ENCODE measurements at places on chromosomes 1 and 21. TPM values are rescaled to one million over a fixed set of nuclear protein-coding genes. Genes with fewer than 3 reads are reported as not detected.
A peak's percentile ranks its signal among the peaks of the same experiment; 100 is the strongest.

DNA sequence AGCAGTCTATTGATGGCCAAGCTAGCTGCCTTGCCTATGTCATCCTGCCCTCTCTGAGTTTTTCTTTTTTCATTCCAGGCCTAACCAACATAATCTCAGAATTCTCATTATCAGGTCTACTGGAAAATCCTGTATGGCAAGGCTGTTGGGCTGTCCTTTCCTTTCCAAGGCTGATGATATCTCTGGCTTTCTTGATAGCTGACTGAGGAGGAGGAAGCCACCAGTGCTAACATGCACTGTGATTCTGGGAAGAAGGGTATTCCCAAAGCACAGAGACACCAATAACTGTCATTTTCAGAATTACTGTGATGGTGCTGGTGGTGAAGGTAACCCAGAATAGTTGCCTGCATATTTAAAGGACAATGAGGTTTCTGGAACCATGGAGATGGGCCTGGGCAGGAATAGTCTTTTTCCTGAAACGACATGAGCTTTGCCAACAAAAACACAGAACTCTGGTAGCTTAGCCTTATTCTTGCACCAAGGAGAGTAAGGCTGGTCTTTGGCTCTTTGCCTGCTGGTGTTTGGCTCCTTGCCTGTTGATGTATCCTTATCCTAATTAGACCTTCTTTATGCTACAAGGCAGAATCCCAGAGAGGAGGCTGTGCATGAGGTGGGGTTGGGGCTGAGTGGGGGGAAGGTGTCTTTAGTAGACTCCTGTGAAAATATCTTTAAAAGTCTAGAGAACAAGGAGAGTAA lies 157.4 kb downstream of the TNFSF18 start:
- DNase-seq = no peak
- no peak overlapping the region for H3K27ac ChIP-seq
- H3K36me3 ChIP-seq = peaks cover 7% of the 10 kb centered on the region
- no peak overlapping the region for H3K4me3 ChIP-seq

The LCE2B gene
- total RNA-seq = not detected

- H3K4me3 ChIP-seq = peak overlapping the region; percentile 78
- H3K27ac ChIP-seq = no peak overlapping the region
- no peak for DNase-seq
- H3K27me3 ChIP-seq = no peaks in the 10 kb centered on the region
- no peaks in the 10 kb centered on the region for H3K36me3 ChIP-seq
Observed at GRCh38 chr21:32570456-32570855, 14.9 kb downstream of the TCP10L start.

The CD84 gene
- not detected for total RNA-seq

- no peak for DNase-seq
- no peaks in the 10 kb centered on the region for H3K27me3 ChIP-seq
- H3K36me3 ChIP-seq = no peaks in the 10 kb centered on the region
- no peak overlapping the region for H3K4me3 ChIP-seq
- no peak overlapping the region for H3K27ac ChIP-seq
- peaks cover 8% of the 10 kb centered on the region for H3K4me1 ChIP-seq
Observed at GRCh38 chr21:26810676-26811415, 34.4 kb downstream of the ADAMTS1 start.

DNA sequence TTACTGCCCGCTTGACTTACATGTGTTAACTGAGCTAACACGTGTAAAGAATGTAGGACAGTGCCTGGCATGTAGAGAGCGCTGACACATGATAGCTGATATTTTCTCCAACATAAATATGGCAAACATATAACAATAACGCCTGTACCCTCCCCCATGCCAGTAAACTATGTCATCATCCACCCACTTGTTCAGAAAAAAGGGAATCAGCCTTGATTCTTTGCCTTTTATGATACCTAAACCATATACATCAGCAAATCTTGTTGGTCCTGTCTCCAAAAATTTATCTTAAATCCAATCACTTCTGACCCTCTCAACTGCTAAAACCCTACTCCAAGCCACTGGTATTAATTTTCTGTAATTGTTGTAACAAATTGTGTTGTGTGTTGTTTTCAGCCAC lies 1.1 kb upstream of the ZNF692 start:
- H3K4me3 ChIP-seq = peak overlapping the region; percentile 90
- peaks cover 26% of the 10 kb centered on the region for H3K4me1 ChIP-seq
- peaks cover 52% of the 10 kb centered on the region for H3K36me3 ChIP-seq
- peak overlapping the region; percentile 88 for H3K27ac ChIP-seq
- H3K27me3 ChIP-seq = peaks cover 24% of the 10 kb centered on the region

The RGS16 gene
- total RNA-seq = 1.2 TPM

- H3K4me1 ChIP-seq = no peaks in the 10 kb centered on the region
- no peak overlapping the region for H3K27ac ChIP-seq
- no peak for DNase-seq
- no peak overlapping the region for H3K4me3 ChIP-seq
Observed at GRCh38 chr1:245361951-245362350, 207.2 kb downstream of the KIF26B start.

The CKS1B gene
- 182 TPM for total RNA-seq

DNA sequence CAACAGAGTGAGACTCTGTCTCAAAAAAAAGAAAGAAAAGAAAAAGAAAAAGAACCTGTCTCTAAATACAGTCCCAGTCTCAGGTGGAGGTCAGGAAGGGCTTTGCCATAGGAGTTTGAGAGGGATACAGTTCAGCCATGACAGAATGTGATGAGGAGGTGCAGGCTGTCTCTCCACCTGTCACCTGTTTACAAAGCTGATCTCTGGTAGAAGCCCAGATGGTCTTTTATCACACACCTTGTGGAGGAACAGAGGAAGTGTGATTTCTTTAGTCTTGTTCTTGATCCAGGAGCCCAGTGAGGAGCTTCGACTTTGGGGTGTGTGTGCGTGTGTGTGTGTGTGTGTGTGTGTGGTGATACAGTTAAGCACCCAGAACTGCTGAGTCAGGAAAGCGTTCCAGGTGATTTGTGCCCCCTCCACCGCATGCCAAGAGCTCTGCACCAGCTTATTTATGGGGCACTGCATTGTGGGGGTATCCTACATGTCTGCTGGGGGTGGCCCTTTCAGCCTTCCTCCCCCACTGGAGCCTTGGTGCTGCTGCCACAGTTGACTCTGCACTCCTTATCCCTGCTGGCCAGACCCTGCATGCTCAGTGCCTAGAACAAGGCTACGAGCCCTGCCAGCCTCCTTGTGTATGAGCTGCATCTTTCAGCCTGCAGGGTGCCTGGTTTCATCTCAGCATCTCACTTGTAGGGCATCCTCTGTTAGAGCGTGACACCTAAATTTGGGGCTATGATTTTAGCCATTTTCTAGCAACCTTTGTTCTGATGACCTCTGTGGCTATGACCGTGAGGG lies 19.3 kb downstream of the DOP1B start:
- no peaks in the 10 kb centered on the region for H3K36me3 ChIP-seq
- no peak overlapping the region for H3K27ac ChIP-seq
- H3K27me3 ChIP-seq = no peaks in the 10 kb centered on the region
- H3K4me1 ChIP-seq = no peaks in the 10 kb centered on the region
- no peak overlapping the region for H3K4me3 ChIP-seq

DNA sequence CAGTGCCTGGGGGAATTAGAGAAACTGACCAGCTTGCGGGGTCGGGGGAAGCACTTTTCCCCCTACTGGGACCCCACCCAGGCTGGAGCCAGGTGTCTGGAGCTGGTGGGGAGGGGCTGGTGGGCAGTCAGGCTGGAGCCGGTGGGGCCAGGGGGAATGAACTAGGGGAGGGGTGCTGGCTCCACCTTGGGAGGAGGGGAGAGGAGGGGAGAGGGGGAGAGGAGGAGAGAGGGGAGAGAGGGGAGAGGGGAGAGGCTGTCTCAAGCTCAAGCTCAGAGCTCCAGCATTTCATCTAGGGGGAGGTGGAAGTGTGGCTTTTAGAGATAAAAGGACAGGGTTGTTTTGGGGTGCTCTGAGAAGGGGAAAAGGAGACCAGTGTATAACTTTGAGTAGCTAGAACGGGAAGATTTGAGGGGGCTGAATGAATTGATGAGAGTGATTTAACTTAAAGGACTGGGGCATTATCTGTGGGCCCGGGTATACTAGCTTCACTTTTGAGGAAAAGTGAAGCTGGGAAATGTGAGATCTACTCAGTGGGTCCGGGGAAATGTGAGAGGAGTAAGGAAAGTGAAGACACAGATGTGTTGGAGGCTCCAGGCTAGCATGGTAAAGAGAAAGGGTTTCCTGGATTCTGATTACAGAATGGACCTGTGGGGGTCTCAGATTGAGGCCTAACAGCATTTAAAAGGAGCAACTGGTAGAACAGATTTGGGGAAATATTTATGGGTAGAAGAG lies 2.8 kb downstream of the EFNA1 start:
- peak overlapping the region; percentile 69 for H3K27ac ChIP-seq
- H3K27me3 ChIP-seq = no peaks in the 10 kb centered on the region
- peak overlapping the region; percentile 91 for H3K4me3 ChIP-seq
- peaks cover 95% of the 10 kb centered on the region for H3K36me3 ChIP-seq
- H3K4me1 ChIP-seq = peaks cover 83% of the 10 kb centered on the region
- DNase-seq = no peak

DNA sequence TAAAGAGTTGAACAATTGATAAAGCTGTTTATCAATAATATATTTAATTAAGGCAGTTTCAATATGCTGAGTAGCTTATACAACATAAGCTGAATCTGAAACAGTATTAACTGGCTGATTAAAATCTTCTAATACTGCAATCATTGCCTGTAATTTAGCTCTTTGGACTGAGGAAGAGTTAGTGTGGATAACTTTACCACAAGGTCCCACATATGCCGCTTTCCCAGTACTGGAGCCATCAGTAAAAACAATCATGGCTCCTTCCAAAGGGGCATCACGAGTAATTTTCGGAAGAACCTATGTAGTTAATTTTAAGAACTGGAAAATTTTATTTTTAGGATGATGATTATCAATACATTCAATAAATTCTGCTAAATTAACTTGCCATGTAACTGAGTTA lies 6.7 kb downstream of the DAP3 start:
- no peaks in the 10 kb centered on the region for H3K27me3 ChIP-seq
- H3K4me1 ChIP-seq = peaks cover 55% of the 10 kb centered on the region

- no peak overlapping the region for H3K4me3 ChIP-seq
- H3K36me3 ChIP-seq = peaks cover 13% of the 10 kb centered on the region
- H3K4me1 ChIP-seq = no peaks in the 10 kb centered on the region
- H3K27ac ChIP-seq = no peak overlapping the region
Observed at GRCh38 chr1:154151311-154151710, 3.6 kb downstream of the NUP210L start.

DNA sequence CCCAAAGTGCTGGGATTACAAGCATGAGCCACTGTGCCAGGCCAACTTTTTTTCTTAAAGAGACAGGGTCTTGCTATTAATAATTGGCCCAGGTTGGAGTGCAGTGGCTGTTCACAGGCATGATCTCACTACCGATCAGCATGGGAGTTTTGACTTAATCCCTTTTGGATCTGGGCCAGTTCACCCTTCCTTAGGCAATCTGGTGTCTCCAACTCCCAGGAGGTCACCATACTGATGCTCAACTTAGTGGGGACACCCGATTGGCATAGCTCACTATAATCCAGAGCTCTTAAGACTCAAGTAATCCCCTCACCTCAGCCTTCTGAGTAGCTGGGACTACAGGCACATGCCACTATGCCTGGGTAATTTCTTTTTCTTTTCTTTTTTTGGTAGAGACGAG lies 64.2 kb upstream of the SCYL3 start:
- H3K4me3 ChIP-seq = no peak overlapping the region
- H3K36me3 ChIP-seq = no peaks in the 10 kb centered on the region
- no peak overlapping the region for H3K27ac ChIP-seq
- no peaks in the 10 kb centered on the region for H3K27me3 ChIP-seq
- no peak for DNase-seq

The PLA2G2C gene
- not detected for total RNA-seq

The LHX4 gene
- total RNA-seq = 0.19 TPM

The ATP1A4 gene
- total RNA-seq = not detected

DNA sequence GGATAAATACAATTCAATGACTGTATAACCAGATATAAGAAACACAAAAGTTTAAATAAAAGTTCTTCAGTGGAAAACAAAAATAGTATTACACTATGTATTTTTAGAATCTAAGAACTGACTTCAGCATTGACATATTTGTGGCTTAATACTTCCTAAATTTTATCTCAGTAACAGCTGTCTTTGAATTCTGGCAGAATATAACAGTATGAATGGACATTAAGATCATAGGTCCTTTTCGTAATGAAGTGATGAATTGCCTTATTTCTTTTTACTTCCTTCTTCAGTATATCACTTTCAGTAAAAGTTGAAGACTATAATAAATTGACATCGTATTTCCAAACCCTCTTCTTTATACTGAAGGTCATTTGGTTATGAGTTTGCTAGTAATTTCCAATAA lies 1030.0 kb downstream of the MRPL39 start:
- no peaks in the 10 kb centered on the region for H3K27me3 ChIP-seq
- H3K36me3 ChIP-seq = no peaks in the 10 kb centered on the region
- no peak for DNase-seq
- no peaks in the 10 kb centered on the region for H3K4me1 ChIP-seq
- H3K27ac ChIP-seq = no peak overlapping the region
- no peak overlapping the region for H3K4me3 ChIP-seq

- peaks cover 14% of the 10 kb centered on the region for H3K36me3 ChIP-seq
- peaks cover 70% of the 10 kb centered on the region for H3K4me1 ChIP-seq
- peak overlapping the region; percentile 94 for H3K27ac ChIP-seq
- peak; percentile 64 for DNase-seq
- no peaks in the 10 kb centered on the region for H3K27me3 ChIP-seq
Observed at GRCh38 chr1:168920456-168921094, 185.9 kb upstream of the ATP1B1 start.

GRCh38 chr1:81731989-81732388 lies 68.7 kb upstream of the ADGRL2 start:
- H3K27ac ChIP-seq = peak overlapping the region; percentile 88
- H3K36me3 ChIP-seq = peaks cover 8% of the 10 kb centered on the region
- peak overlapping the region; percentile 52 for H3K4me3 ChIP-seq
- H3K27me3 ChIP-seq = no peaks in the 10 kb centered on the region
- no peak for DNase-seq
- H3K4me1 ChIP-seq = peaks cover 37% of the 10 kb centered on the region

GRCh38 chr1:83086346-83086745 lies 912.6 kb downstream of the TTLL7 start:
- peaks cover 11% of the 10 kb centered on the region for H3K4me1 ChIP-seq
- H3K27me3 ChIP-seq = no peaks in the 10 kb centered on the region
- peak overlapping the region; percentile 45 for H3K27ac ChIP-seq
- H3K36me3 ChIP-seq = no peaks in the 10 kb centered on the region
- peak overlapping the region; percentile 8 for H3K4me3 ChIP-seq
- DNase-seq = no peak

DNA sequence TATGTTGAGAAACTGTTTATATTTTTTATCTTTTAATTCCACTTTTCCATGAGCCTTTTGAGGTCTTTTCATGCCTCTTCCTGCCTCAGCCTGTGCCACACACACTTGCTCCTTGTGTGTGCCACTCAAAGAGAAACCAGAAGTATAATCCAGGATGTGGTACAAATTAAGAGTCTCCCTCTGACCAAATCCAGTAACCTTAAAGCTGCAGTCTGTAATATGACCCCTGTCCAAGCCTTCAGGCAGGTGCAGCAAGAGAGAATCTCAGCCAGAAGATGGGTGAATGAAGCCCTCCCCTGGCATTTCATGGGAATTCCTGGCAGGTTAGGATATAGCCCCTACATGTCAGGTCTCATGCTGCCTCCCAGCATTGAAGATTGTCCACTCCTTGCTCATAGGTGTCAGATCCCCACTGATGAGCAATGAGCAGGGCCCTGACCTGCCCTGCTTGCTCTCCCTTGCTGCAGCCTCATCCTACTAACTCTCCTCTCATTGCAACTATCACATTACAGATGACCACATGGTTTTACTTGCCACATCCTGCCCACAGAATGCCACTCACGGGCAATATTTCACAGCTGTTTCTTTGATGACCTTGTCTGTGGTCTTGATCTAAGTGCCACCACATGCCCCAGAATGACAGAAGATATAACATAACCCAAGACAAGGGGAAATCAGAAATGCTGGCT lies 169.3 kb downstream of the SEC16B start:
- H3K36me3 ChIP-seq = no peaks in the 10 kb centered on the region
- H3K4me1 ChIP-seq = no peaks in the 10 kb centered on the region
- H3K4me3 ChIP-seq = no peak overlapping the region
- DNase-seq = no peak
